ENCODE measurements at places on chromosomes 1 and 21.

- DNase-seq: no peak
These were observed 31.9 kb downstream of the MIXL1 start for GRCh38 chr1:226255380-226255779.

GRCh38 chr1:184691719-184692324 is 62.8 kb downstream of the EDEM3 start:
- no peak for DNase-seq

DNA sequence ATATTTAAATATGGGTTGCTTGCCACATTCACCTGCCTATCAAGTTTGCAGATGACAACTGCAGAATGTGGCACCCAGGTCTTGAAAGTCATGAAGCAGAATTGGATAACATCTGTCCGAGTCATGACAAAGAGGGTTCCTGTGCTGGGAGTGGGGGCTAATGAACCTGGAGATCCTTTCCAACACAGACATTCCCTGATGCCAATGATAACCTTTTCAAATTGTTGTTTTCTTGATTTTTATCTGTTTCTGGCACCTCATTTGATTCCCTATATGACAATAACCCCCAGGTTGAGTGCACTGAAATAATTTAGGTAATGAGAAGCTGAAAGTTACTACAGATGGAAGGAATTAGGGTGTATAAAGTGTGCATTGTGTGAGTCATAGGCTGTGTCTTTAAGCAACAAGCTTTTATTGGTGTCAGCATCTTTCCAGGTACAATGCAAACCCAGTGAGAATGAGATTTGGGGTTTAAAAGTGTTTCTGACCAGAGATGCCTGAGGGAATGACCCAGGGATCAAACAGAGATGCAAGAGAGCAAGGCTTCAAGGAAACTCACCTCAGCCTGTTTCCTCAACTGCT is 32.0 kb upstream of the IL10 start:
- no peak for DNase-seq

DNA sequence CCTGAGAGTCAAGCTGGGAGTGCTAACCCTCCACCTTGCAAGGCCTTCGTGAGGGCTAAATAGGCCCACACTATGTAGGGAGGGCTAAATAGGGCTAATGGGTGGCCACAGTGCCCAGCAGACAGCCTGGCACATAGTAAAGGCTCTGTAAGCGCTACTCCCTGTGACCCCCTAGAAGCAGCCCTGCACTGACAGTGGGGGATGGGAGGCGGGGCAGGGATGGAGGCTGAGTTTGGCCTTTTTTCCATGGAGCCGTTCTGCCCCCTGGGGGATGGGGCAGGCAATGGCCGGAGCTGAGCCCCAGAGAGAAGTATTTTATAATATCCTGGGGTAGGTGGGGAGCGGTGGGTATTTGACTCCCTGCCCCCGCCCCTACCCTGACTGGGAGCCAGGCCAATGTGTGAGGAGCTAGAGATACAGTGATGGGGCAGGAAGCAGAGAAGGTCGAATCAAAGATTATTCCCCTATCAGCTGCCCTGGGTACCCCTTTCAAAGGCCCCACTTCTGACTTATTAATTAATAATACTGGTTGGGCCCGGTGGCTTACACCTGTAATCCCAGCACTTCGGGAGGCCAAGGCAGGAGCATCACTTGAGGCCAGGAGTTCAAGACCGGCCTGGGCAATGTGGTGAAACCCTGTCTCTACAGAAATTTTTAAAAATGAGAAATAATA is 42.3 kb downstream of the LACTBL1 start:
- peak; percentile 52 for DNase-seq

DNA sequence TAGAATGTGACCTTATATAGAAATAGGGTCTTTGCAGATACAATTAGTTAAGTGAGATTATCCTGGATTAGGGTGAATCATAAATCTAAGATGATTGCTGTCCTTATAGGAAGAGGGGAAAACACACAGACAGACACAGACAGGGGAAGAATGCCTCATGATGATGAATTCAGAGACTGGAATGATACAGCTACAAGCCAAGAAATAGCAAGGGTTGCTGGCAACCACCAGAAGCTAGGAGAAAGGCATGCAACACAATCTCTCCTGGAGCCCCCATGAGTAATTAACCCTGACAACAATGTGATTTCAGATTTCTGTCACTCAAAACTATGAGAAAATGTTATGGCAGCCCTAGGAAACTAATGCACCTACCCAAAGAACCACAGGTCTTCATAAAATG is 19.1 kb upstream of the PPIH start:
- no peak for DNase-seq

GRCh38 chr1:41357451-41358101 is 3.7 kb upstream of the FOXO6 start:
- no peak for DNase-seq

- no peak for DNase-seq
These were observed 535.8 kb upstream of the DAB1 start for GRCh38 chr1:57959531-57960241.

GRCh38 chr1:84883286-84883685 is 9.7 kb downstream of the LPAR3 start:
- DNase-seq: no peak

- no peak for DNase-seq
These were observed 86.6 kb downstream of the OMA1 start for GRCh38 chr1:58459911-58460310.

DNA sequence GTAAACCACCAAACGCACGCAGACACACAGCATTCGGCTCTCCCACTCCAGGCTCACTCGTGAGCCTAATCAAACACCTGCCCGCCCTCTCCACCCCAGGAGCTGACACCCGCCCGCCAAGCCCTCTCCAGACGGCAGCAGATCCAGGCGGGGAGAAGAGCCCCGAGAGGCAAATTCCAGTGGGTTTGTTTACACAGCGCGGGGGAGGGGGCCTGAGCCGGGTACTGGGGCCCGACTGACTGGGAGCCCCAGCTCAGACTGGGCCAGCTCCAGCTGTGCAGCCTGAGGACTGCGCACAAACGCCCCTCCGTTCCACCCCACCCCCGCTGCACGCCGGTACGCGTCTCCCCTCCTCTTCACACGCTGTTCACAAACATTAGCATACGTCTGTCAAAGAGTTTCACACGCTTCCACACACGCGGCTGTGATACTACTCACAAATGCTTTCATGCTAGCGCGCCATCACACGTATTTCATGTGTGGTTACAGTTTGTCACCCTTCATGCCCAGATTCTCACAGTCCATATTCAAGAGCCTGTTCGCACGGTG is 1.0 kb upstream of the EFNA1 start:
- peak; percentile 38 for DNase-seq

DNA sequence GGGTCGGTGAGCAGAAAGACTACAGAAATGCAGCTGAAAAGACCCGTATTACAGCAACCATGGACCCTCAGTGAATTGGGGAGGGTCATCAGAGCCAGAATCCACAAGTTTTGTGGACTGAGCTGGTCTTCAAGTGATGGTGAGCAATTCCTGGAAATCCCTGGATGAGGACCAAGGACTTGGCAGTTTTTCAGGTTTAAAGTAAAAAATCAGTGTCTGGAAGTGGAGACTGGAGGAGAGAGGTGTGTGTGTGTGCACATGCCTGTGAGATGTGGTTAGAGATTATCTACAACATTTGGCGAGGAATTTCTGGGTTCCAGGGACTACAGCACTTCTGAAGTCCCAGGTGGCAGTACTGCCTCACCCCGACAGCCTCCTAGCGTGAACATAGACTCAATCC is 56.4 kb downstream of the KIRREL1 start:
- no peak for DNase-seq

DNA sequence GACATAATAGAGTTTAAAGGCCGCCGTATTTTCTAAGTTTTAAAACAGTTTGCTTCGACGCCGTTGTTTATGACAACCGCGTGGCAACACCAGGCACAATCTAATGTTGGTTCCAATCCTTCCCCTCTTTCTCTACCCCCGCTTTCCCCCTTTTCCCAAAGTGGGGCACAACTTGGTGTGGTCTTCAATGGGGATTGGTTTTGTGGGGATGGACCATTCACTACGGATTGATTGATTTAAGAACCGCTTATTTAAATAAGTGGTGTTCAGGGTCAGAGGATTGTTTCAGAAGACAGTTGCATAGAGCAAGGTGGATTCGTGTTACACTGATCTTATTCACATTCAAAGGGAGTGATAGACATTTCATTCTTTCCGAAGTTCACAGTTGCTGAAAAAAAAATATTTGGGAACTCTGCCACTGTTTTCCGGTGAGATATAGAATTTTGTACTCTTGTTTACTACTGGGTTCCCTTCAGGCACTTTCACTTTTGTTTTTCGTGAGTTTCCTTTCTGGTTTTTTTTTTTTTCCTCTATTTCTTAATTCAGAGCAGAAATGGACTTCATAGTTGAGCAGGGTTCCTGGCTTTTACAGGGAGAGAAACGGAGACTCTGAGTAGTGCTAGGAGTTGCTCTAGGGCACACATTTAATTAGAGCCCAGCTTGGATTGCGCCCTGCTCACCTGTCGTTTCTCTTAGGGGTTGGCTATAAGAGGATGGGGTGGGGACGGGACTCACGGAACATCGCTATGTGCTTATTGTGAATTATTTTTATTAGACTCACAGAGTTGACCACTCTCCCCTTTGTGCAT is 79.6 kb upstream of the AK4 start:
- no peak for DNase-seq

DNA sequence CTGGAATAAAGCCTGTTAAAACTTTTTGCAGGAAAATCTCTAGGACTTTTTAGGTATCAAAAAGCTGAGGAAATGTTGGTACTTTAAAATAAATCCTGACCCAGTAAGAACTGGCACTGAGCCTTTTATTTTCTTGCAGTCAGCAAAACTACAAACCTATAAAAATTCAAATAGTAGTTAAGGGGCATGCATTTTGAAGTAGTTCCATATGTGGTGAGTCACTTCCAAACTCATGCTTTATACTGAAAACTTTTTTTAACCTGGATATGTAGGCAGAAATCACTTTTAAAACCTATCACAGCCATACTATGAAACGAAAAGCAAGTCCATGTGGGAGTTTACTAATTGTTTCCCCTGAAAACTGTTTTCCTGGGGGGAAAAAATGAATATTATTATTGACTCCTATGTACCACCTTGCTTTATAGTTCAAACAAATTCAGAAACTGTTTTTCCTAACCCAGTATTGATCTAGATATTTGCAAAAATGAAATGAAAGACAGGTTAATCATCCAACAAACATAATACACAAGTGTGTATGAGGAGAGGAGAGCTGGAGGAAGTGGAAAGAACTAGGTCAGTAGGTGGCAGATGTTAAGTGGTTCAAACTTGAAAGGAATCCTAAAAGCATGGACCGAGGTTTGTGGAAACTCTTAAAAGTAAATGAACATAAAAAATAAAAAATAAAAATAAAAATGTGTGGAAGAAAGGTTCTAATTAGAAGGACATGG is 30.5 kb downstream of the NRIP1 start:
- no peak for DNase-seq

DNA sequence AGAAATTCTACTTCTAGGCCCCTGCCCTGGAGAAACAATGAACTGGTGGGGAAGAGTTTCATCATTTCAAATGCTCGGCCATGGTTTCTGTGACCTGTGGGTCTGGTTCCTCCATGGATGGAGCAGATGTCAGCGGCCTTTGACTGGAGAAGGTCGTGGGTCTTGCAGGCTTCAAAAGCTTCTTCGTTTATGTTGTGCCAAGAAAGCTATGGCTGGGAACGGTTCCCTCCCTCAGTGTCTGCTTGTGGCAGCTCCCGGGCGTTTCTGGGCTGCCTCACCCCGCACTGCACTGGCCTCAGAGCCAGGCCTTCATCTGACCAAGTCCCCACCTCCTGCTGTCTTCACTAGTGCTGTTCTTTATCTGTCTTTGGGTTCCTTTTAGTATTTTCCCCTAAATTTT is 46.4 kb upstream of the POFUT2 start:
- no peak for DNase-seq

DNA sequence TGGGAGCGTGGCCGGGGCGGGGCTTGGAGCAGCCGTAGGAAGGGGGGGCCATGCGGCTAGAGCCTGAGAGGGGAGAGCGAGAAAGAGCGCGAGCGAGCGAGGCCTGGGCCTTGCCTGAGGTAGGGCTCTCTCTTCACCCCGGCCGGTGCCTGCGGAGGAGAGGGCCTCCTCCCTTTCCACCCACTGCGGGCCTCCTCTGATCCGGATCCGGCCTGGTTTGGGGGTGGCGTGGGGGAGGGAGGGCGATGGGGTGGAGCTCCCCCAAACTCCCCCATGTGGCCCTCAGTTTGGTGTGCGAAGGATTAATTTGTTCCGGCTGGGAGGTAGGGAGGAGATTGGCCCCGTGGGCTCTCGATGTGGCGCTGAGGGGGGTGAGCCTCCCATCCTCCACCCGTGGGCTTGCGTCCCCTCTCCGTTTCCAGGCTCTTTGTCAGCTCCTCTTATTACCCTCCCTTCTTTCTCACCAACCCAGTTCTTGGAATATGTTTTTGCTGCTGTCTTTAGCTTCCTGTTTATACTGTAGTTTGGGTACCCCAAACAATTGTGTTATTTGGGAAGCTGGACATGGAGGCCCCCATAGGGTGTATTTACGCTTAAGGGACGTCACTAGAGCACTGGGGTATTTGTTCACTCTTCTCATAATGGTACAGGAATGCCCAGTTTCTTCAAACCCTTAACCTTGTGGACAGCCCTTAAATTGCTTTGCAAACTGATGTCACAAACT is 685 bp downstream of the UBAP2L start:
- DNase-seq: peak; percentile 66

DNA sequence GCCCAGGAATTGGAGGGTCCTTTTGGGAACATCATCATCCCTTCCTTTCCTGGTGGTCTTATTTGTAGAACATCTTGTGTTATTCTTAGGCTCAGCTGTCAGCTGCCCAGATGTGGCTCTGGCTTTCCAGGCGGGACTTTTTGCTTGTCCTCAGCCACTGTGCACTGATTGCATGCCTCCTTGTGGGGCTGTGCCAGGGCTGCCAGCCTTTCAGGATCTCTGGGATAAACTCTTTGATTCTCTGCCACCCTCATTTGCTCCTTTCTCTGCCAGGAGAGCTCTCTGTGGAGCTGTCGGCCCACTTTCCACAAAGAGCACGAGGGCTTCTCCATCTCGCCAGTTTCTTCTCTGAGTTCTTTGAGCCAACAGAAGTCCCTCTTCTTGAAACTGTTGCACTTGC is 63.1 kb downstream of the PTPRU start:
- DNase-seq: no peak

DNA sequence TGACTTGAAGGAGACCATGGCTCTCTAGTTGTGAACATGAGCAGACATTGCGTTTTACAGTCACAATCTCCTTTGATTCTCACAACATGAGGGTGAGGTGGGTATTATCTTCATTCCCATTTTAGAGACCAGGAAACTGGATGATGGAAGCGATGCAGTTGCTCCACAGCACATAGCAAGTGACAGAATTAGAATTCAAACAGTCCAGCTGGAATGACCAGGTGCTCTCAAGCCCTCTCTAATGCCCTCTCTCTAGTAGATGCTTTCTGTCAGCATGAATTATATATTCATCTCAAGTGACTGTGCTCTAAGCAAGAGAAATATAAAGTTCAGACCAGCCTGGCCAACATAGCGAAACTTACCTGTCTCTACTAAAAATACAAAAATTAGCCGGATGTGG is 9.8 kb upstream of the KIF1B start:
- DNase-seq: no peak

DNA sequence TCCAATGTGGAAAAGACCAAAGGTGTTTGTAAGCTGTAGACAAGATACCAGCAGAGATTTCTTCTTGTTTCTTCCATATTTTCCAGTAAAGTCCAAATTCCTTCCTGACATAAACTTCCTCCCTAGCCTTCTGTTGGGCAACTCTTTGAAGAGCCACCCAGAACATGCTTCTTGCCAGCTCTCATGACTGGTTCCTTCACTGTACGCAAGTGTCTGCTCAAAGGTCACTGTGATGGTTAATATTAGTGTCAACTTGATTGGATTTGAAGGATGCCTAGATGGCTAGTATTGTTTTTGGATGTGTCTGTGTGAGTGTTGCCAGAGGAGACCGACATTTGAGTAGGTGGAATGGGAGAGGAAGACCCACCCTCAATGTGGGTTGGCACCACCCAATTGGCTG is 416.6 kb upstream of the RUNX1 start:
- no peak for DNase-seq
